ENCODE measurements at places on chromosomes 1 and 21.

GRCh38 chr1:95547005-95547404 lies 313.0 kb downstream of the RWDD3 start:
- DNase-seq, result no peak

DNA sequence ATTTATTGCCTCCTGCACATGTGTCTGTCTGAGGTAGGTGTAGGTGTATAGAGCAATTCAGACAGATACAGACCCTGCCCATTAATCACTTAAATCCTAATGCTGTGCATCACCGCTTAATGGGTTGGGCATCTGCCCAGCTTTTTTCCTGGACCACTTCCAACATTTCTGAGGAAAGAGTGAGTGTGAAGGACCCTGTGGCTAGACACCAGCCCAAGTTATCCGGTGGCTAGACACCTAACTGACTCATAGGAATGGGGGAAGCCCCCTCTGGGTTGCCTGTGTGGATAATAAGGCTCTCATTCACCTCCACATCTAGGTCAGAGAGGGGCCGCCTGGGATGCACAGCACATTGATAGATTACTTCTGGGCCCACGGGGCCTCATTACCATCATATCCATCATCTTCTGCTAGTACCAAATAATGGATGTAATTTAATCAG lies 121.1 kb upstream of the RAVER2 start:
- no peak for DNase-seq

- DNase-seq, result no peak
Measured at GRCh38 chr1:112793631-112794565, 78.8 kb upstream of the PPM1J start.

GRCh38 chr1:43274125-43274803 lies 4.5 kb downstream of the TMEM125 start:
- DNase-seq, result peak; percentile 9

GRCh38 chr1:119266858-119267257 lies 101.7 kb upstream of the HAO2 start:
- no peak for DNase-seq

DNA sequence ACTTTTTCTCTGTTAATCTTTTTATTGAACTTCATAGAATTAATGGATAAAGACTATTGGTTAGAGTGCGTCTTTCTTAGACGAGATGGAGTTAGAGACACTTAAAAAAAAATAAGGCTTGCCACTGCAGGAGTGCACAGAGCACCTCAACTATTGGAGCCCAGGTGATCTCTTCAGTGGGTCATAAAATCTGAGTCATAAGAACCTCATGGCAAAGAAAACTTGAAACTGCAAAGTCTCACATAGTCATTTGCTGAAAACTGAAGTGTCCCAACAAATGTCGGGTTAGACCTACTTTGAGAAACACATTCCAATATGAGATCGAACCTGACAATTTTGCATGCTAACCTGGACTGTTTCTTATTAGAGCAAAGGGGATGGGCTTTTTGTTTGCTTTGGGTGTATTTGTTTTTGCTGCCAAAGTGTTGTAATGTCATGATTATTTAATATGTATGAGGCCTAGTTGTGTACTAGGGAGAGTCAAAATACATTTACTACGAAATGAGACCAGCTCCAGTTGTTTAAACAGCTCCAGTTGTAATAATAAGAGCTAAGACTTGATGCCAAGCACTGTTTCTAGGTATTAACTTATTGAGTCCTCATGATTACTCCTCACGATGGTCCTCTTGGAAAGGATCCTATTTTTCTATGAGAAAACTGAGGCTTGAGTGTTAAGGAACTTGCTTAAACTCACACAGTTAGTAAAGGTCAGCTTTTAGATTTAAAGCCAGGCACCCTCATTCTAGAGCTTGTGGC lies 65.1 kb downstream of the DDR2 start:
- DNase-seq, result no peak

DNA sequence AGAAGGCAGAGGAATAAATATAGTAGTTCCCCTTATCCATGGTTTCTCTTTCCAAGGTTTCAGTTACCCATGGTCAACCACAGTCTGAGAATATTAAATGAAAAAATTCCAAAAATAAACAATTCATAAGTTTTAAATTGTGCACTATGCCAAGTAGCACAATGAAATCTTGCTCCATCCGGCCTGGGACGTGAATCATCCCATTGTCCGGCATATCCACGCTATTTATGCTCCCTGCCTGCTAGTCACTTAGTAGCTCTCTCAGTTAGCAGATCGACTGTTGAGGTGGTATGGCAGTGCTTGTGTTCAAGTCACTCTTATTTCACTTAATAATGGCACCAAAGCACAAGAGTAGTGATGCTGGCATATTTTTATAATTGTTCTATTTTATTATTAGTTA lies 58.6 kb upstream of the ARHGAP29 start:
- no peak for DNase-seq

DNA sequence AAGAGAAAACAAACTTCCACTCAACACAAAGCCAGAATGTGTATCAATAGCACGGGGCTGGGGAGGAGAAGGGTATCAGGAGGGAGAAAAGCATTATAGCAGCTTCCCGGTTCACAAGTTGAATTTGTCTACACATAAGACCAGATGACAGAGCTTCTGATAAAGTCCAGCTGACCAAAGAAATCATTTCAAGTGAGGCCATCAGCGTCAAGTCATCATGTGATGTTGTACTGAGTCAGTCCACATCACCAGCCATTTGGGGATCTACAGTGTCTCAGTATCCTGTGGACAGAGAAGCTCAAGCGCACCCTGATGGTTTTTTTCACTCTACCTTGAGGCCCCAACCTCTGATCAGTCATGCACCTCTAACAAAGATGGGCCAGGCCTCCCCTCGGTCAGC lies 33.0 kb downstream of the SETD4 start:
- DNase-seq, result no peak

DNA sequence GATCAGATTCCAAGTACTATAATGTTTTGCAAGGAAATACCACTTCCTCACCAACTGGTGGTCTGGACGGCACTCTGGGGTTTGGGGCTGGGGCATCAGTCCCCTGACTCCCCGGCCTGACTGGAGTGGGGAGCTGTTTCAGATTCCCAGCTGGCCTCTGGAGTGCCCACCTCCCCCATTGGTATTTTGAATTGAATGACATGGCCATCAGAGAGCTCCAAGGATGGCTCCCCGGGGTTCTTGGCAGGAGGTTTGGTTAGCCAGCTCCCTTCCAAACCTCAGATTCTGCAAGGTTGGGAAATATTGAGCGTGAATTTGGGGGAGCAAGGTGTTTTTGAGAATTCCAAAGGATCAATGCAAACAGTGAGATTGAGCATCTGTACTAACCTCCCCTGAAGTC lies 2.2 kb upstream of the INAVA start:
- DNase-seq, result no peak

Data from activated T-cell treated with anti-CD3 and anti-CD28 coated beads for 1 hour (primary cell).